Hepatocyte (in vitro differentiated cells): ENCODE measurements at places on chromosomes 4 and X.

DNA sequence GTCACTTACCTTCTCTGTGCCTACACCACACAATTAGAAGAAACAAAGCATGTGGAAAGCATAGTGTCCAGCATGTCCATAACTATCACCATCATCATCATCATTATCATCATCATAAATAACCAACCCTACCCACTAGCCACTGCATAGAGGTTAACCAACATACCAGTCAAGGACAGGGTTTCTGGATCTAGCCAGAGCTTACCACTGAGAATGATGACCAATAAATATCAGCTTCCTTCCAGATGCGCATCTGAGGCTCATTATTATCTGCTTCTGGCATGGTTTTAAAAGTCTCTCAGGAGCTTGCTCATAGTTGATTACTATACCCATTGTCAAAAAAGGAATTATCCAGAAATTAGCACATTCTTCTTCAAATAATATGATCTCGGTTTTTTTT lies 25.5 kb upstream of the MYOZ2 start:
- H3K36me3 ChIP-seq, result no peaks in the 10 kb centered on the region
- H3K4me3 ChIP-seq, result no peak overlapping the region
- H3K27ac ChIP-seq, result no peak overlapping the region

GRCh38 chr4:88693792-88694191 lies 3.8 kb downstream of the NAP1L5 start:
- H3K4me1 ChIP-seq, result no peaks in the 10 kb centered on the region
- H3K27me3 ChIP-seq, result no peaks in the 10 kb centered on the region
- H3K27ac ChIP-seq, result no peak overlapping the region
- no peak for DNase-seq
- H3K4me3 ChIP-seq, result no peak overlapping the region
- no peaks in the 10 kb centered on the region for H3K36me3 ChIP-seq

- no peak within 1 kb of the TSS for H3K27ac ChIP-seq
- no peaks in the 10 kb centered on the region for H3K4me1 ChIP-seq
- DNase-seq, result peak; percentile 72
- H3K27me3 ChIP-seq, result peaks cover 62% of the 10 kb centered on the region
- H3K36me3 ChIP-seq, result no peaks in the 10 kb centered on the region
These were observed at the start of gene INPP4B for GRCh38 chr4:142846108-142846728. INPP4B (minus strand) TSS chr4:142846301.

- no peak overlapping the region for H3K27ac ChIP-seq
- no peaks in the 10 kb centered on the region for H3K27me3 ChIP-seq
- no peaks in the 10 kb centered on the region for H3K36me3 ChIP-seq
- no peak for DNase-seq
- peaks cover 6% of the 10 kb centered on the region for H3K4me1 ChIP-seq
These were observed 69.9 kb upstream of the TNIP3 start for GRCh38 chr4:121233982-121234381.

DNA sequence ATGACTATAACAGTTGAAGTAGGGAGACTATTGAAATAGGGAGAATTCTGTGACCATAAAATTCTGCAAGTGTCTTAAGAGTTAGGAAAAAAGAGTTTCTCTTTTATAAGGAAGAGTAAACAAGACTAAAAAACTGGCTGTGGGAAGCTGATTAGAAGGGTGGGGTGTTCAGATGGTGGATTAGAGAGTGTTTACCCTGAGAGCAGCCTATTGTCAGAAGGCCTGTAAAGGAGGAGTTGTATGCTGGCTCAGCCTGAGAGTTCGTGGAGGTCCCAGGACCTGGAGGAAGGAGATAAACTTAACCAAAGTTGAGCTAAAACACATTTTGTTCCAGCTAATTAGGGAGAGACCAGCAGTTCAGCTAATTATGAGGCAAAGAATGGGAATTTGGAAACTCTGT lies 629.7 kb downstream of the PCDH7 start:
- no peaks in the 10 kb centered on the region for H3K36me3 ChIP-seq
- H3K4me1 ChIP-seq, result no peaks in the 10 kb centered on the region
- DNase-seq, result no peak
- no peaks in the 10 kb centered on the region for H3K27me3 ChIP-seq
